Right ventricle myocardium inferior (tissue), 1 donor: ENCODE measurements at places on chromosomes 6 and 20.

- DNase-seq = no peak
Measured at GRCh38 chr6:114407426-114408035, 64.7 kb upstream of the HS3ST5 start.

GRCh38 chr20:16003310-16003709 lies 569.9 kb downstream of the KIF16B start:
- no peak for DNase-seq

- DNase-seq = no peak
Measured at GRCh38 chr20:62476056-62476838, 452 bp upstream of the GATA5 start.

- no peak for DNase-seq
Measured at GRCh38 chr6:52975580-52975979, 19.5 kb downstream of the GSTA4 start.

- peak; percentile 84 for DNase-seq
Measured at GRCh38 chr20:50189681-50190250, 864 bp upstream of the CEBPB start.
